Fibroblast of villous mesenchyme (primary cell): ENCODE measurements at places on chromosomes 13 and 19. TPM values are rescaled to one million over a fixed set of nuclear protein-coding genes. Genes with fewer than 3 reads are reported as not detected.

Gene ZNF345
- total RNA-seq = 2.3 and 6.0 TPM in 2 replicates

Gene FAM124A
- total RNA-seq = 10.0 and 25.0 TPM in 2 replicates

Gene LATS2
- total RNA-seq = 20.9 and 32.0 TPM in 2 replicates

DNA sequence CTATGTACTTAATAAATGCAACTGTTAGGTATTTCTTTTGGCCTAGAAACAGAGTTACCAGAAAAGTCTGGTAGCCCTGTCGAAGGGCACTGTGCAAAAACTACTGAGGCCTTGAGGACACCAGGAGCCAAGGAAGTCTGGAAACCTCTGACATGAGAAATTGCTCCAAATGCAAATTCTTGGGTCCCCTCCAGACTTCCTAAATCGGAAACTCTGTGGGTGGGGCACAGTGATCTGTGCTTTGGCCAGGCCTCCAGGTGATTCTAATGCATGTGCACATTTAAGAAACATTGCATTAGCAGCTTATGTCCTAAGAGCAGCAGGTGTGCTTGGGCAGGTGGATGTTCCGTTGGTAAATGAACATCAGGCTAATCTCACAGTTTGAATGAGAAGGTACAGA is 50.0 kb downstream of the STARD13 start:
- DNase-seq = no peak

DNA sequence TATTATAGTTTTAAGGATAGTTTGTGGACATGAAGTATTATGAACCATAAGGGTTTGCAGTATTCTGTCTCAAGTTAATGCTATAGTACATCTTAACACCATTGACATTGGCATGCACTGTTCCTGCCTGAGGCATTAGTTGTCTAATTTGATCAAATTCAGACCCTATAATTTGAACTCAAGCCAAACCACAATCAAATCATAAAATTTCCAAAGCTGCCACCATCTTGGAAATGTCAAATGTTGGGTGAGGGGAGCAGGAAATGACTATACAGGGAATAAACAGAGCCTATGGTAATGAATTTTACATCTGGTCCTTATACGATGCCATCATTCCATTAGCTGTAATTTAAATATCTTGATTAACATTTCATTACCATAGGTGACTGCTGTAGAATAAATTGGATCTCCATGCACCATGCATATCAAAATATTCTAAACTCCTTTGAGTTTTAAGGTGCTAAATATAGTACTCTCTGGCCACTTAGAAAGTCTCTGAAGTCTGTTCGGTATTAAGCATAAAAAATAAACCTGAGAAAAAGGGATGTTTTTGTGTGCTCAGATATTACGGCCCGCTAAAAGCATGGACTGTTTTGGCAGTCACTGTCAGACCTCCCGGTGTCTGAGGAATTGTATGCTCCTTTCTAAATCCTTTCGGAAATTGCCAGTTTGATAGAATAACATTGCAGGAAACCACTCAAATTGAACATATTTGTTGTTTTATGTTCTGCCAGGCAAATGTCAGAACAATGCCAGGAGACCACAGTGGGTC is 257.7 kb downstream of the SPRY2 start:
- DNase-seq = peak; percentile 26

GRCh38 chr19:11586331-11586730 is 8.9 kb upstream of the ACP5 start:
- DNase-seq = no peak

DNA sequence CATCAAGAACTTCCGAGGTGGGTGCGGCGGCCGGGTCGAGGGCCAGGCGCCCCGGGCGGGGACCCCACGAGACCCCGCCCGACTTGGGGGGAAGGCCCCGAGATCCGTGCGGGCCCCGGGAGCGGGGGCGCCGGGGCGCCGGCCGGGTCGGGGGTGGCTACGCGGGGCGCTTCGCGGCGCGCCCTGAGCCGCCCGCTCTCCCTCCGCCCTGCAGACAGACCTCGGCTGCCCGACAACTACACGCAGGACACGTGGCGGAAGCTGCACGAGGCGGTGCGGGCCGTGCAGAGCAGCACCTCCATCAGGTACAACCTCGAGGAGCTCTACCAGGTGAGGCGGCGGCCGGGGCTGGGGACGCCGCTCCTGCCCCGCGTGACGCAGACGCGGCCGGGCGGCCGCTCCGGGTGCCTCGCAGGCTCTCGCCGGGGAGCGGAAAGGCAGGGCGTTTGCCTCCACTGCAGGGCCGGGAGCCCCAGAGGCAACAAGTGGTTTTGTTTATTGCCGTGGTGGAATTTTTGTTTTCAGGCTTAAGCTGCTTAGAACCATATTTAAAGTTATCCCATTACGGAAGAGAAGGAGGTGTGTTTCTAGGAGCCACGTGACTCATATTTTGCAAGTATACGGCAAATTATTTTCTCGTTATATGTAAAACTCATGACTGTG is 477 bp downstream of the CUL4A start:
- peak; percentile 70 for DNase-seq

DNA sequence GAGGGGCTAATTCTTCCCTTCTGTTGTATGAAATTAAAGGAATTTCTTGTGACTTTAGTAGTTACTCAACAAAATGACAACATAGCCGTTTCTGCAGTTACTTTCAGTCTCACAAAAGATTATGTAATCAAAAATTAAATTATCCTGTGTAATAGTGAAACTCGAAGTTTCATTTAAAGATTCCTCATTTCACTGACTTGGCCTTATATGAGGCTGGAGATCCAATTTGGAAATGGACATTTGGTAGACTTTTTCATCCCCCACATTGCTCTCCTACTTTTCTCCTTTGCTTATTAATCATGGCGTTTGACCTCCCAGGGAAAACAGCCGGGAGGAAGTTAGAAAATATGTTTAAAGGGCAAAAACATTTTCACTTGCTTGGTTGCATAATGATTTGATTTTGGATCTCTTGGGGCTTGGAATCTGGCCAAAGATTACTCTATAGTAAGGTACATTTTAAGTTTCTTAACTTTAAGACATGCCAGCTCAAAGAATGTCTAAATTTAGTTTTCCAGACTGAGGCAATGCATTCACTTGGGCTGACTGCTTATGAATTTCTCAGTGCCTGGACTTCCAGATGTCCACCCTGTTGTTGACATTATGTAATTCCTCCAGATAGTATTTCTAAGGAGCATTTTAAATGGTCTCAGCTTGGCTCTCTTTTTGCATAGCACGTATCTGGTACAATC is 1364.9 kb upstream of the MIR17HG start:
- peak; percentile 14 for DNase-seq

DNA sequence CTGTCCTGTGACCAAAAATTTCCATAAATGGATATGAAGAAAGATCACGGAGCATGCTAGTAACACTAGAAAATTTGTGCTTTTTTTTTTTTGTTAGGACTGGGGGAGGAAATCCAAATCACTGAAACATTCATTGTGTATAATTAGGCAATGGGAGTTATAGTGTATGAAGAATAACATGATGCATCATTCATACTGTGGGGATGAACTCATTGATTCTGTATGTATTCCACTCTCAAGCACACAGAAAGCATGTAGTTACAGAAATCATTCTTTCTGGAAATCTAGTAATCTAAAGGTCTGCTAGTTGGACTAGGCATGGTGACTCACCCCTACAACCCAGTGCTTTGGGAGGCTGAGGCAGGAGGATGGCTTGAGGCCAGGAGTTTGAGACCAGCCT is 749.7 kb downstream of the DIAPH3 start:
- no peak for DNase-seq

DNA sequence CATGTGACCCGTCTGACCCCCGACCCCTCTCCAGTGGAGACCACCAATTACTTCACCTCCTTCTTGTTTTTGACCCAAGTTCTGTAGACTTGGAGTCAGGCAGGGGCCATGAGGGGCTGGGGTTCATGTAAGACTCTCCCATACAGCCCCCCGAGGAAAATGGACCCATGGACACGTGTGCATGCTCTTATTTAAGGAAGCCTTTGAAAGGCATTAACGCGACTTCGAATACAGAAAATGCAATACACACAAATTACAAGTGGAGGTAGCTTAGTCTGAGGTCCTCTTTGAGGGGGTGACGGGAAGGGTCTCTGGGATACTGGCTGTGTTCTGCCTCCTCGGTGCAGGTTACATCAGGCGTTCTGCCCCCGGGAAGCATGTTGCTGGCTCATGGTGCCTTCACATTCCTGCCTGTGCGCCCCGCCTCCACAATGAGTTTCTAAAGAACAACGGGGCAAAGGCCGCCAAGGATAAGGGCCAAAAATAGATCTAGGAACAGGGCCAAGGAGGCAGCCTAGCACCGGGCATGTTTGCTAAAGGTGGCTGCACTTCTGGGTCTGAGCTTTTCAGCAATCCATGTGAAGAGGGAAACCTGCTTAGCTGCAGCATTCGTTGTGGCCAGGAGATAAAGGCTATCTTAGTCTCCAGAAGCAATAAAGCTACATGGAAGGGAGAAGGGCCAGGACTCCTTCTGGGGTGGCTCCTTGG is 54.5 kb downstream of the RAB20 start:
- DNase-seq = peak; percentile 64

DNA sequence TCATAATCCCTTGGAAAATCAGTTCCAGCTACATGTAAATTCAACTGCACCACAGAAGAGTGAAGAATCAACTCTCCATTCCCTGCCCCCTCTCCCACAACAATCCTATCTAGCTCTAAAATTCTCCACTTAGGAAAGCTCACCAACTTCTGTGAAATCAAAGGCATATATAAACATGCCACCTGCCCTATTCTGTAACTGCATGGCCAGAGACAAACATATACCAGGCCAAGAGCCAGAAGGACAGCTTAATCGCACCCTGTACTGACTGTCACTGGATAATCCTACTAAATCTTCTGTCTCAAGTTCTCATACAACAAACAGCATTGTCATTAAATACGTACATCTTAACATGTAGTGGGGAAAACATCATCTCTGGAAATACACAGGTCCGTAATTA is 58.2 kb upstream of the EEF1AKMT1 start:
- DNase-seq = no peak
